ENCODE measurements at places on chromosomes 7 and 10.
A peak's percentile ranks its signal among the peaks of the same experiment; 100 is the strongest.

DNA sequence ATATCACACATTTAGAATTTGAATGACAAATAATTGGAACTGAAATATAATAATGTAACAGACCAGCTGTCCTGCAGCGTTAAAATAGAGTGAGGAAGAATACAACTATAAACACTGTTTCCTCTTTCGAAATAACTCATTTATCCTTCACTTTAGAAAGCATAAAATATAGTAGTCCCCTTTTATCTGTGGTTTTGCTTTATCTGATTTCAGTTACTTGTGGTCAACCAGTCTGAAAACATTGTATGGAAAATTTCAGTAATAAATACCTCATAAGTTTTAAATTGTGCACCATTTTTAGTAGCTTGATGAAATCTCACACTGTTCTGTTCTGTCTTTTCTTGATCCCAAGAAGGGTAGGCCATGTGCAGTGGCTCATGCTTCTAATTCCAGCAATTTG lies 31.7 kb downstream of the POLR1F start:
- no peak for DNase-seq
- no peaks in the 10 kb centered on the region for H3K4me1 ChIP-seq
- no peaks in the 10 kb centered on the region for H3K27me3 ChIP-seq
- no peaks in the 10 kb centered on the region for H3K36me3 ChIP-seq
- H3K27ac ChIP-seq, result no peak overlapping the region

GRCh38 chr10:25804505-25804904 lies 129.5 kb upstream of the MYO3A start:
- DNase-seq, result no peak
- no peak overlapping the region for H3K27ac ChIP-seq
- peaks cover 9% of the 10 kb centered on the region for H3K27me3 ChIP-seq

DNA sequence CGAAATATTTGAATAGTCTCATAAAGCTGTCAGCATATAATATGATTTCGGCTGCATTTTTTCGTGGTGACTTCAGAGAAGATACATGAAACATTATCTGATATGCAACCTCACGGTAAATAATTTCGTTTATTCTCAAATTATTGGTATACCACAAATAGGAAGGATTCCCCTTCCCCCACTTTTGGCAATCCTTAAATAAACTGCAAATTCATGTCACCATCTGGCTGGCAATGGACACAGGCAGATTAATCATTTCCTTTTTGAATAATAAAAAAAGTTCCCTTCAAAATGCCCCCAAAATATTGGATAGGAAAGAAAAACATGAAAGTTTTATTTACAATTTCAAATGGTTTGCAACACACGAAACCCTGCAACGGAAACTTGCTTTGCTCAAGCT lies 234.5 kb upstream of the MEOX2 start:
- no peak for DNase-seq
- no peaks in the 10 kb centered on the region for H3K4me1 ChIP-seq
- H3K36me3 ChIP-seq, result no peaks in the 10 kb centered on the region
- H3K4me3 ChIP-seq, result no peak overlapping the region
- no peaks in the 10 kb centered on the region for H3K27me3 ChIP-seq

DNA sequence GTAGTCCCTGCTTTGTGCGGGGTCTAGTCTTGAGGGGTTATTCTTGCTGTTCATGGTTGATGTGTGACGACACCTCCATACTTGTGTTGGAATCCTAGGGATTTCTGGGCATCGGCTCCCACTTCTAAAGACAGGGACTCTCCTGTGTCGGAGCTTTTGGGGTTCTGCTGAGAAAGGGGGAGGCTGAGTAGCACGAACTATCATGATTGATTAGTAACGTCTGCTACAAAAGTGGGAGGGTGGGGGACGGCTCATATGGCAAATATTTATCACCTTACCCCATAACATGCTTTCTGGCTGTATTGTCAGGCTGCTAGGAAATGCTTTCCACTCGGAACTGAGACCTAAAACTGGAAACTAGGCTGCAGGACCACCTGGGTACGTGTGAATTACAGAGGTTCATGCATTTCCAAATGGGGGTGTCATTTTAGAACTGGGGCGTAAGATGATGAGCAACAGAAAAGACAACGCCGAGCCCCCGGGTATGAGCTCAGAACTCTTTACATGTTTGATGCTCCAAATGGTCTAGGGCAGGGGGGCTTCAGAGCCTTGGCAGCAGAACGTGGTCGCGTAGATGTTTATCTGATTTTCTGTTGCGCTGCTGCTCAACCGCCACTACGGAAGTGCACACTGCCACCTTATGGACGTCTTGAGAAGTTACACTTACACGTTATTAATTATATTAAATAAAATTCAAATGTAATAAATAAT lies 15.1 kb upstream of the NME8 start:
- H3K4me1 ChIP-seq, result peaks cover 12% of the 10 kb centered on the region
- H3K27ac ChIP-seq, result no peak overlapping the region
- H3K4me3 ChIP-seq, result peak overlapping the region; percentile 58

- peaks cover 4% of the 10 kb centered on the region for H3K4me1 ChIP-seq
- H3K36me3 ChIP-seq, result no peaks in the 10 kb centered on the region
- no peak overlapping the region for H3K4me3 ChIP-seq
- no peak for DNase-seq
- H3K27me3 ChIP-seq, result no peaks in the 10 kb centered on the region
- no peak overlapping the region for H3K27ac ChIP-seq
These were observed 12.5 kb upstream of the COL13A1 start for GRCh38 chr10:69789164-69789576.

DNA sequence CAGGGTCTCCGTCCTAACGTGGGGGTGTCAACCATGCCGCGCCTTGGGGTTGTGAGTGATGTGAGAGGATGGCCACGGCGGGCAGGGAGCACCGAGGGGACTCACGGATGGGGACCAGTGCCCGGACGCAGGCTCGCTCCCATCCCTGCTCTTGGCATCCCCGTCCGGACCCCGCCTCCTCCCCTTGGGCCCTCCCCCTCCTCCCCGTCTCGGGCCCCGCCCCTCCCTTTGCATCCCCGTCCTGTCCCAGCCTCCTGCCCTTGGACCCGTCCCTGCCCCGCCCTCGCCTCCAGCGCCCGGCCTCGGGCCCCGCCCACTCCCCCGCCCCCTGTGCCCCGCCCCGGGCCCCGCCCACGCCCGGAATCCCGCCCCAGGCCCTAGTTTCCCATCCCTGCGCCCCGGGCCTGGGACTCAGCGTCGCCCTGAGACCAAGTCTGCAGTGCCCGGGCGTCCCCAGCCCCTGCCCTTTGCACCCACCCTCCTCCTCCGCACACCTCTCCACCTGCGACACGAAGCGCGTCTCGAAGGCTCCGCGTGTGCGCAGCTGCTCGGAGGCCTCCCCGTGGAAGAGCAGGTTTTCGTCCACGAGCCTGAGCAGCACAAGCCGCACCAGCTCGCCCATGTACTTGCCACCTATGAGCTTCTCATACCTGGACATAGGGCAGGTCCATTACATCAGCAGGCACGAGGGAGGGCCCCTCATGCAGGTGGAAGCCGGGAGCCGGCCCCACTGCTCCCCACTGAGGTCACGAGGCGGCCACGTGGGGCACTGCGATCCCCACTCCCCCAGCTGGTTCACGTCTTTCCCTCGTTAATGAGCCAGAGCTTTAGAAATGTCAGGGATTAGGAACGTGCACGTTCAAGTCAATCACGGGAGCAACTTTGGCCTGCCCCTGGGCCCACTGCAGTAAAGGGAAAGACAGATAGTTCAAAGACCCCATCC lies 5.1 kb upstream of the MYL7 start:
- H3K27me3 ChIP-seq, result no peaks in the 10 kb centered on the region
- no peak overlapping the region for H3K27ac ChIP-seq
- no peaks in the 10 kb centered on the region for H3K36me3 ChIP-seq
- DNase-seq, result no peak
- peaks cover 23% of the 10 kb centered on the region for H3K4me1 ChIP-seq
- H3K4me3 ChIP-seq, result no peak overlapping the region

GRCh38 chr10:31883397-31883796 lies 45.2 kb downstream of the ARHGAP12 start:
- H3K4me3 ChIP-seq, result no peak overlapping the region
- H3K27ac ChIP-seq, result no peak overlapping the region
- peaks cover 2% of the 10 kb centered on the region for H3K27me3 ChIP-seq
- peaks cover 4% of the 10 kb centered on the region for H3K4me1 ChIP-seq
- no peaks in the 10 kb centered on the region for H3K36me3 ChIP-seq
- no peak for DNase-seq

DNA sequence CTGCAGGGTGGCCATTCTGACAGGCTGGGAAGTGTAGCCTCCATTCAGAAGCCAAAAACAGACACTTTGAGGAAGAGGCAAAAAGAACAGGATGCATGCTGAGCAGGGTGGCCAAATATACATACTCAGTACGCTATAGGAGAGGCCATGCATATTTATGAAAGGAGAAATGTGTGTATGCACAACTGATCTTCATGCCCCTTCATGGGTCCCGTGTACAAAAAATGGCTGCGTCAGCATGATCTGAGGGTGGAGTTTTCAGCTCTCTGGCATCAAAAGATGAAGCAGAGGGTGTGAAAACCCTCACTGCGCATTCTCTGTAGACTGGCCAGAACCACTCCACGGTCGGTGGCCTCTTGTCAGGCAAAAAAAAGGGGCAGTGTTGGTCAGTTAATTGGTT lies 35.5 kb upstream of the OIT3 start:
- no peaks in the 10 kb centered on the region for H3K27me3 ChIP-seq
- no peaks in the 10 kb centered on the region for H3K4me1 ChIP-seq
- no peak overlapping the region for H3K4me3 ChIP-seq

DNA sequence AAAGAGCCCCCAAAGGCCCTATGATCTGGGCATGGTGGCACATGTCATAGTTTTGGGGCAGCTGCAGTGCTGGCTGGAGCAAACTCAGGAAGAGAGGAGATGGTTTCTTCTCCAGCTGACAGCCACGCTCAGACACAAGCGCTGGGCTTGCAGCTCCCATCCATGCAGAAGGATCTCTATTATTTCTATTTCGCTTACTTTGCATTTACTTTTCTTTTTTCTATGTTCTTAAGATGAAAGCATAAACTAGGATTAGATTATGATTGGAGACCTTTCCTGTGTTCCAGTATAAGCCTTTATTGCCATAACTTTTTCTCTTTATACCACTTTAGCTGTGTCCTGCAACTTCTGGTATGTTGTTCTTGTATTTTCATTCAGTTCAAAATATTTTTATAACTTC lies 5.0 kb downstream of the JAKMIP3 start:
- no peaks in the 10 kb centered on the region for H3K27me3 ChIP-seq
- no peak for DNase-seq
- no peak overlapping the region for H3K27ac ChIP-seq
- no peaks in the 10 kb centered on the region for H3K4me1 ChIP-seq
- no peaks in the 10 kb centered on the region for H3K36me3 ChIP-seq
